ENCODE measurements at places on chromosomes 4 and X.

DNA sequence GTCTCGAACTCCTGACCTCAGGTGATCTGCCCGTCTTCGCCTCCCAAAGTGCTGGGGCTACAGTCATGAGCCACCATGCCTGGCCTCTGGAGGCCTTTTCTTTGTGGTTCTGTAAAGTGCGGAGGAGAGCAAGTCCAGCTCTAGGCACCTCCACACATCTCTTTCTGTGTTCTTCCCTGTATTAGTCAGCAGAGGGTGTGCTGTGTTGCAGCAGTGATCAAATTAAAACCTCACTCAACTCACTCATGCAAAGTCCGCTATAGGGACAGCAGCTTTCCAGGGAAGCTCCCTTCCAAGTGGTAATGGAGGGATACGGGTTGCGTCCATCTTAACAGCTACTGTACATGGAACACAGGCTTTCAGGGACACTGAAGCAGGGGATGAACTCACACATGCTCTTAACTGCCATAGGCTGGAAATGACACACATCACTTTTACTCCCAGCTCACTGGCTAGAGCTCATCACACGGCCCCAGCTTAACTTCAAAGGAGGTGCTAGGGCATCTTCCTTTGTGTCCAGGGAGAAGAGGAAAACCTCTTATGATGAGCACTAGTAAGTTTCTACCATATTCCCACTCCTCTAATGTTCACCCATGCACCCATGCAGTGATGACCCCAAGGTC is 36.0 kb upstream of the CCNG2 start:
- peak; percentile 24 for DNase-seq

DNA sequence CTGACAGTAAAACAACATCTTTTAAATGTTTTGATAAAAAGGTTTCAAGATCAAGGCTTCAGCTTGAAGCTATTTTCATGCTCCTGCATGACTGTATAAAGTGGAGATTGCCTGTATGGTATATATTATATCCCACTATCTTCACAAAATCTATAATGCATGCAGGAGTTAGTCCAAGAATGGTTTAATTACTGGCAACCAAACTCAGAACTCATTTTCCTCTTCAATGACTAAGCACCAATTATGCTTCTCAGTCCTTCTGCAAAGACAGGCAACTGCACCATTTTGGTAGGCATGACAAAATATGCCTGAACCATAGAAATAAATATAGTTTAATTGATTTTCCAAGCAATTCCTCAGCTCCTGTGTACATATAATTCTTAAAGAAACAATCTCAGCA is 54.5 kb downstream of the NPY5R start:
- no peak for DNase-seq

- no peak for DNase-seq
Measured at GRCh38 chr4:113637363-113637762, 124.2 kb downstream of the CAMK2D start.

DNA sequence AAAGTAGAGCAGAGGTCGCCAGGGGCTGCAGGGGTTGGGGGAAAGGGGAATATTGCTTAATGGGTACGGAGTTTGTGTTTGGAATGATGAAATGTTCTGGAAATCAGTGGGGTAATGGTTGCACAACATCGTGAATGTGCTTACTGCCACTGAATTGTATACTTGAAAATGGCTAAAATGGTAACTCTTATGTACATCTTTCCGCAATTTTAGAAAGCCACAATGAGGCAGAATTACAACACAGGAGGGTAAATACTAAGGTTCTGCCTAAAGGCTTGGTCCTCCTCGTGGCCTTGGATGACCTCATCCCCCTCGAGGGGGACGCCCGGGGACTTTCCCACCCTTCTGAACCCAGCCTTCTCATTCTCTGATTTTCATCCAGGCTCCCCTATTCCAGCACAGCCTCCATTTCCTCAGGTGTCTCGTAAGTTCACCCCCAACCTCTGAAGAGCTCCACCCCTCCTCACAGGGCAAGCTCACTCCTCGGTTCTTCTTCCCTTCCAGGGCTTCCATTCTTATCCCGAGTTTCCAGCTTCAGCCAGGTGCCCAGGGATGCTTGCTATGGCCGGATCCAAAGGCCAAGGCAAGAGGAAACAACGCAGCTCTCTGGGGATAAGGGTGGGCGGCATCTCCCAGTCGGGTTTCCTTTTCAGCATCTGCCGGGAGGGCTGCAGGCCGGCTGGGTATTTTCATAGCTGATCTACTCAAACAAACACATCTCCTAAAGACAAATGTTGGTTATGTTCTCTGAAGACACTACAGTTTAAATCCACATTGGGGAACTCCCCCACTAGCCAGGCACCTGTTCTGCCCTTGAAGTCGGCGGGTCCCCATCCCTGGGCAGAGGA is 71.3 kb upstream of the ACSL1 start:
- no peak for DNase-seq

GRCh38 chrX:68808686-68809357 is 20.0 kb upstream of the EFNB1 start:
- no peak for DNase-seq

DNA sequence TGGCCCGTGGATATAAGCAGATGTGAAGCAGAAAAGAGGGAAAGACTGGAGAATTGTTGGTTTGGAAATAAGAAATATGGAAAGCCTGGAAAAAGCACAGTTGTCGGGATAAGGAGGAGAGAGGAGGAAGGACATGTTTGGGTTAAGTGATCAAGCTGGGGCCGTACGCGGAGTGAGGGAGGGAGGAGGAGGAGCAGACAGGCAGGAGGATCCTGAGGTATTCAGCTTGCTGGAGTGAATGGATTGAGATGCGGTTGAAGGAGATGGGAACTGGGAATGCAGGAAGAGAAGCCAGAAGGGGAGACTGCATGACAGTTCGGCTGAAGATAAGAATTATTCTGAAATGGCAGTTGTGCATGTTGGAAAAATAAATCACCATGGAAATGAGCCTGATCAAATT is 21.2 kb downstream of the ZFP42 start:
- DNase-seq, result no peak

- DNase-seq, result no peak
Measured at GRCh38 chr4:101977076-101977475, 186.5 kb downstream of the BANK1 start.

- no peak for DNase-seq
Measured at GRCh38 chr4:138916763-138917162, 98.8 kb upstream of the NOCT start.

DNA sequence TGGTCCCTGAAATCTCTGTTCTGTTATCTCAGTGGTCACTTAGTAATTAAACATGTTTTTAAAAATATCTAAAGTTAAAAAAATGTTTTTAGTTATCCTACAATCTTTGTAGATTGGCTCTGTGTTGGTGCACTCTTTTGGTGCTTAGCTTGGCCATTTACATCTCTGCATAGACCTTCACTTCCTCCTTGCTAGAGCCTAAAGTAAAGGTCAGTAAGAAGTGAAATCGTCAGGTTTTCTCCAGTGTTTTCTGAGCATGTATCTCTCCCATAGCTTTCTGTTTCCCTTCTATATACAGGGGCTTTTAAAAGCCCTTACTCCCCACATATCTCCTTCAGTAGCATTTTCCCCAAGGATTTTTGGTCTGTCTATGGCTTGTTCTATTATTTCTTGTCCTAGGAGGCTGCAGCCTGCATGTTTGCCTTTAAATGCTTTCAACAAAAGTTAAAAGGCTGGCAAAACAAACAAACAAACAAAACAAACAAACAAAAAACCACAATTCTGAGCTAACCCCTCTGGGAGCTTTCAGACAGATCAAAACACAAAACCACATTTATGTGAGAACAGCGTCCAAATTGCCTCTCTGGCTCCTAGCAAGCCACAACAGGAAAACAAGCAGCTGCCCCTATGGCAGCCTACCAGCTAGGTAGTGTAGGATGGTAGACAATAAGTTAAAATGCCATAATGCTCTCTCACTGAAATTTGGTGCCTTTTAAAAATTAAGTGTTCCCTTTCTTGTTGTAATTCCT is 27.3 kb upstream of the GPRASP2 start:
- DNase-seq, result no peak

DNA sequence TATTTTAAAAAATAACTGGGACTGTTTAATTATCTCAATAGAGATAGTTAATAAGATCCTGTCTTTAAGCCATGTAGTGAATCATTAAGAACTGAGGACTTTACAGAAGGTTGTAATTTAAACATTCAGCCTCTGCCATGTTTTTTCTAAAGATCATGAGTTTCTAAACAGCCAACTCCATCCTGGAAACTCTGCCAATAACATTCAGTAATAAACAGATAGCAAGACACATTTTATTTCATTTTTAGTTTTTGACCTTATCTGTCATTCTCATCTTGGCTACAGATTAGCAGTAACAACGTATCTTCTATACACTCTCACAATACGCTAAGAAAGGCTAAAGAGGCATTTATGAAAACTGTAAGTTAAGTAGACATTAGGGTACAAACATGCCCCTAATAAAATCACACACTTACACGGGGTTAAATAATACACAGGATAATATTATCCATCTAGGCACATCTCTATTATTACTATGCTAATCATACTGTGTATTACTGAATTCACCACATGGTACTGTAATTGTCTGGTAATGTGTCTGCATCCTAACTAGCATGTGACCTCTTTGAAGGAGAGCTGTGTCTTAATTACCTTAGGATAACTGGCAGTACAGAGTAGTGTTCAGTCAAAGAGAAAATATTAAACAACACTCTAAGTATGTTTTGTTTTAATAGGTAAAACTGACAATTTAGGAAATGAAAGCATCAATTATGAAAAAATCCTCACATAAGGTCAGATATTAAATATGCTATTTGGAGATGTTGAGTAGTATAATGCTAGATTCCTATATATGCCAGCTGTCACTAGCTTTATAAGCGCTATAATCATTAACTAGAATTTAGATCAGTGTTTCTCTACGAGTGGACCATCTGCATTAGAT is 122.4 kb upstream of the NAP1L5 start:
- DNase-seq, result no peak

DNA sequence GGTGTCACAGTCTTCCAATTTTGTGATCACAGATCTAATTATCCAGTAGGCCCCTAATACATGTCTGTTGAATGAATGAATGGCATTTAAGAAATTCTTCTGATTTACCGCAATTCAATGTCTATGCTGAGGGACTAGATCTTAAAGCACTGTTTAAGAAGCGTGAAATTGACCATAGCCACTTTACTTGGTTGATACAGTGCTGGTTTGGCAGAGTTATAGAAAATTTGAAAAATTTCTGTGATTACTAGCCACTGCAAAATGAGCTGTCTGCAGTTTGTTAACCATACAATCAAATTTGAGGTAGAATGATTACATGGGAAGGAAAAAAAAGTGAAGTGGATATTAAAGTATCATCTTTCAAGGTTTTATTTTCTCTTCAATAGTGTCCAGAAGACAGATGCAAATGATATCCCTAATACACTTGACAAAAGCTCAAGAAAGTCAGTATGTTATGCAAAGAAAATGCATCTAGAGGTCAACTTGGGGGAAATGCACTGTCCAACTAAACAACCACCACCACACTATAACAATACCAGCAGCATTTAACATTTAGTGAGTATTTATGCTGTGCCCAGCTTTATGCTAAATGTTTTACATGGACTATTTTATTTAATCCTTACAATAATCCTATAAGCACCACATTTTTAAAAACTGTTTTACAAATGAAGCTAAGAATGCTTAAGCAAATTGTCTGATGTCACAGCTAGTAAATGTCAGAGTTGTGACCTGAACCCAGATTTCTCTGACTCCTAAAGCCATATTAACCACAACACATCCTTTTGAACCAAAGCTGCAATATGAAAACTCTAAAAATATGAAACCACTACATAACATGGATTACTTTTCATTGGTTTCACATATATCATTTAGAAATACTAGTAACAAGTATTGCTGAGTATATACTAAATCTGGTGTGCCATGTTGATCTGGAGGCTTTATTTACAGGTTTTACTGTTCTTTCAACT is 217.9 kb upstream of the MAB21L2 start:
- DNase-seq, result no peak

- no peak for DNase-seq
Measured at GRCh38 chr4:119693126-119693525, 64.5 kb upstream of the PDE5A start.

GRCh38 chrX:109374262-109374960 is 107.5 kb downstream of the GUCY2F start:
- DNase-seq, result no peak

DNA sequence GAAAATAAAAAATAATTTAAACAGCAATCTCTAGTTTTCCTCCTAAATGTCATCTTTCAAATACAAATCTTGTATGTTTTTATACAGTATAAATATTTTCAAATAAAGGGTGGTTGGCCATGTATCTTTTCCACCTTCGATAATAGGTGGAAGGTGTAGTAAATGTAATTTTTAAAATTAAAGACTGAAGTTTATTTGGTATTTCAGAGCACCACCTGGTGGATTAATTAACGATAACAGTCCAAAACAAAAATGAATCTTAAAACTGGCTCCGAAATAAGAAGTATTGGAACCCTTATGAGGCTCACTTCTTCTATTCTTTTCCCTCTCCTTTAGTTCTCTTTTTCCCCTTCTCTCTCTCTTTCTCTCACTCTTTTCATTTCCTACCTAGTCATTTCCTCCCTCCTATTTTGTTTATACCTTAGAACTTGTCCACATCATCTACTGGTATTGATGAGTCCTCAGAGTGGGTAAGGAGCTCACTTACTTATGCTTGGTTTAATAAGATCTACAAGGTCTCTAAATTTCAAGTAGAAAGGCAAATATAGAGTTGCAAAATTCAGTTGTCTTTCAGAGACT is 82.9 kb upstream of the EXOC1L start:
- DNase-seq, result peak; percentile 24

DNA sequence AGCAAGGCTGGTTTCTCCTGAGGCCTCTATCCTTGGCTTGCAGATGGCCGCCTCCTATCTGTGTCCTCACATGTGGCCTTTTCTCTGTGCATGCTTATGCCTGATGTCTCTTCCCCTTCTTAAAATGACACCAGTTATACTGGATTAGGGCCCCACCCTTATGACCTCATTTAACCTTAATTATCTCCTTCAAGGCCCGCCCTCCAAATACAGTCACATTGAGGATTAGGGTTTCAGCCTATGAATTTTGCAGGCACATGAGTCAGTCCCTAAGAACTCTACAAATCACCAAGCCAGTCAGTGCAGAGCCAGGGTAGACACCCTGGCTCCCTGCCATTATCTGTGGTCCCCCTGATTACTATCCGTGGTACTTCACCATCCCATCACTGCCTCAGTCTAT is 51.6 kb downstream of the MAML3 start:
- DNase-seq, result no peak

DNA sequence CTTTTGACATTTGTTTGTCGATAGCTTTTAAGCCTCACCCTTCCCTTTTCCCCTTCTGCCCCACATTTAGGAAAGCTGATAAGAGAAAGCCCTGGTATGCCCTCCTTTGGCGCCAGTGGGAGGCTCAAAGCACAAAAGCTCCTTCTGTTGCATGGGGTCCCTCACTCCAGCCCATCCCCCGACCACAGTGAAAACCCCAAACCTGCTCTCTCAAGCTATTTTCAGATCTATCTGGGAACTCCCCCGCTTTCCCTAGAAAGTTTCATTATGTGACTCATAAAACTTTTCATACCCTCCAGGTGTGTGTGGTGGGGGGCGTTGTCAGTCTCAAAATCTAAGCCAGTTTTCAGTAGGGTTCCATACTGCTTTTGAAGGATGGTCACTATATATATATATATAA is 259.0 kb upstream of the PCDH7 start:
- DNase-seq, result no peak

DNA sequence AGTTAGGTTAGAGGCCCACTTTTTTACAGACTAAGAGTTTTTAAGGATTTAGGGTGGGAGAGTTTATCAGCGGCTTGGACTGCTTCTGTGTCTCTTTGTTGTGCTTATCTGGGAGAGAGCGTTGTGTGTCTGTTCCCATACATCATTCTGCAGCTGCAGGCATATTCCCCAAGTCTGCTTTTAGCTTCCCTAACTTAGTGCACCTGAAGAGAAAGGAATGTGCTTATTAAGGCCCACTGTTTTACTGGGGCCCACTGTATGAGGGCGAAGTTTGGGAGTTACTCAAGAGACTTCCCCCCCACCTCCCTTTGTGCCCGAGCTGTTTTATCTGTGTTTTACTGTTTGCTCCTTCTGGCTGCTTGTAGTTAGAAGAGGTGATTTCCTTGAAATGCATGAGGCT is 31.9 kb downstream of the ART3 start:
- DNase-seq, result no peak

Data from germinal center (tissue), 1 donor.